Pulmonary artery endothelial cell (primary cell): ENCODE measurements at places on chromosomes 1 and 21. TPM values are rescaled to one million over a fixed set of nuclear protein-coding genes. Genes with fewer than 3 reads are reported as not detected.

The RIPK4 gene
- 0.04 TPM in 1 of 2 replicates, not detected in the other for total RNA-seq

The LAMB3 gene
- 7.1 and 14.5 TPM in 2 replicates for total RNA-seq

The CCT3 gene
- 627 and 951 TPM in 2 replicates for total RNA-seq

The C4BPA gene
- total RNA-seq, result not detected in 2 replicates

The FNBP1L gene
- 70.2 and 77.7 TPM in 2 replicates for total RNA-seq

The BCL2L15 gene
- total RNA-seq, result 0.11 and 0.26 TPM in 2 replicates

The EPHA2 gene
- total RNA-seq, result 103 and 130 TPM in 2 replicates

GRCh38 chr1:46547481-46548383 lies 3.7 kb downstream of the KNCN start:
- DNase-seq, result no peak

DNA sequence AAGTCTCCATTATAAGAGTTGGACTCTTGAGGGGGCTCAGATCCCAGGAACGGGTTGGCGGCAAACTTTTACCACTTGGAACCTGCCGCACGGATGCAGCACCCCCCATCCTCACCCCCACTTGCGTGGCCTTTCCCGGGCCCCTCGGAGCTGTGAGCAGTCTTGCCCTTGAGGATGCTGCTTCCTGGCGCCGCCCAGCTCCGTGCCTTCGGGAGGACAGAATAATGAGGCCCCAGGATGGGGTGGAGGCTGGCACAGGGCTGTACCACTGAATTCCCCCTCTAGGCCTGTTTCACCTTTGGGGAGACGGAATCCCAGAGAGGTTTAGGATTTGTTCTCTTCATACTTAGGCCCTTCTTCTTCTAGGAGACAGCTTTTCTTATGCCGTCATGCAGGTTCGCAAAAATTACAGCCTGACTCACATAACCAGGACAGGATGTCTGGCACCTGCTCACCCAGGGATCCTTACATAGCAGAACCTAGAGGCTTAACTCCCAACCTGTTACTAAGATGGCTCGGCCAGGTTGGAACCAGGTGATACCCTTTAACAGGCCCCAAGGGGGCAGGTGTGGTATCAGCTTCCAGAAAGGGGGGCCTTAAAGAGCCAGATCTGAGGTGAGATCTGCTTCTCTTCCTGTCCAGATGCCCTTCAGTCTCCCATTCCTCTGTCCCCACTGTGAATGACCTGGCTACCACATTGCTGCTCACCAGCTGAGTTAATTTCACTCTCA lies 1.5 kb downstream of the TRNP1 start:
- no peak for DNase-seq

DNA sequence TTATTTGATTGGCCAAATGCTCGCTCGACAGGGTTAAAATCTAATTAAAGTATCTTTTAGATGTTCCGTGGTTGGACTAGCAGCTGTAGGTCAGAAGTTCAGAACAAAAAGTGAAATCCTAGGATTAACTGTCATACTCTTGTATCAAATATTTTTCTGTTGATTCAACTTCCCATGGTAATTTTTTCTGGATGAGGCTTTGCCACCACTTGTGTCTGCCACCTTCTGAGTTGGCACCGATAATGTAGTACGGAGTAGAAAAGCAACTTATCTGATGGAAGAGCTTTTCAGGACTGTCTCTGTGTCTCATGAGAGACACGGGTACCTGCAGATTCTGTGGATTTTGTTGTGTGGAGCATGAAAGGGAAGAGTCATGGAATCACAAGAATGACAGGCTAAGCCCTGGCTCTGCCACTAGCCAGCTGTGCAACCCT lies 44.6 kb upstream of the CNN3 start:
- no peak for DNase-seq

DNA sequence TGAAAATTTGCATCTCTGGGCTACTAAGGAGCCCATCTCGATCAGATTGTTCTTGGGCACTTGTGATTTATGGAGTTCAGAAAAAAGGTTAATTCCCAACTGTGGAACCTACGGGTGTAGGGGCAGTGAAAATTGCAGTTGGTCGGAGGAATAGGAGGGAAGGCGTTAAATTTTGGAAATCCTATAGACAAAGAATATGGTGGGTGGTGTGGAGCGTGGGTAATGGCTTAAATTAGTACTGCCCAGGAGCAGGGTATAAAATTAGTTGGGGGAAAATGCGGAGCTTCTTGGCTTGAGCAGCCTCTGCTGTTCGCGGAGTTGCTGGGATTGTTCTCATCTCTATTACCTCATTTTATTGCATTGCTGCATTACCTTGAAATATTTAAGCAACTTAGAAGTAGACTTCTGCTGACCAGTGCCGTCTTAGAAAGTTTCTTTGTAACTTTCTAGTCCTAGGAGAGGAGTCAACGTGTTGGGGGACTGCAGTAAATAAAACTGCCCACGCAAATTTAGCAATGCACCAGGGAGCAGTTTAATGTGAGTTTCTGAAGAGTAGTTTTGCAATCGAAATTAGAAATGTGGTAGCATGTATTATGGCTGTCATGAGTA lies 514 bp downstream of the S1PR1 start:
- DNase-seq, result no peak

DNA sequence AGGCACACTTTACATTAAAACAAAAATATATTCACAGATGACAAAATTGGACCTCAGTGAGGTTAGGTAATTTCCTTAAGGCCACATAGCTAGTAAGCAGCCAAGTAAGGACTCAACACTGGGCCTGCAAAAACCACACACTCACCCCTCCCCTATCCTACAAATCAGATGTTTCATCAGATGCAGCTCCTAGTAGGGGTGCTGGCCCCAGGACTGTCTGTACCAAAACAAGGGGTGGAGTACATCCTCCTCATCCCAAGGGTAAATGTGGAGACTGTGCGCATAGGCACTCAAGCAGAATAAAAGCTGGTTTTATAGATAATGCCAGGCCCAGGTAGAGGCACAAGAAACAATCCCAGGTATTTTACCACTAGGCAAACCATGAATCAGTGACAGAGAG lies 25.7 kb downstream of the URB1 start:
- no peak for DNase-seq

- no peak for DNase-seq
Observed at GRCh38 chr1:87495147-87495546, 166.5 kb downstream of the LMO4 start.

DNA sequence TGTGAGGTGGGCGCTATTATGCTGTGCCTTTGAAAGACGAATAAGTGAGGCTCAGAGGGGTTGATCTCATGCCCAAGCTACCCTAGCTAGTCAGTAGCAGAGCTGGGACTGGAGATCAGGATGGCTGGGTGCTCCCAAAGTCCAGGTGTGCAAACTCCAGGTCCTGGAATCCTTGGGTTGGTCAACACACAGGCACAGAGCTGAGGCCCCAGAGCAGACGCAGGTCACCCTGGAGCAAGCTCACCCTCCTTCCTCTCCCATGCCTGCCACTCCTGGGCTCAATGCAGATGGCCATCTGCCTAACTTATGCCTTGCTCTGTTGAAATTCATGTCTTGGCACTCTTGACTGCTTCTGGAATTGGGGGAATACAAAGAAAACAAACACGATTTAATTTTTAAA lies 587.2 kb downstream of the PTPRU start:
- no peak for DNase-seq

DNA sequence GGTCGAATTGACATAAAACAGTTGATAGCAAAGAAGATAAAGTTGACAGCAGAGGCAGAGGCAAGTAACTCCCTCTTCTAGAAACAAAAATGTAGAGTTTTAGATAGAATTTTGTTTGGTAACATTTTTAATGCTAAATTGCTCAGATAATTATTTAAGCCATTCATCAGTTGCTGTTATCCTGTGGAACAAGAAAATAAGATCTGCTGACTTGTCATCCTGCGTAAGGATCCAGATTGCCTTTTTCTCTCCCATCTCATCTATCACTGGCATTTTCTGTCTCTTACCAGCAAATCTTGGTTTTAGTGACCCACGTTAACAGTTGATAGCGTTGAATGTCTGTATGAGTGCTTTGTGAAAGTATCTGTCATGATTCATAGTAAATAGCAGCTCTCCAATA lies 29.8 kb downstream of the SOAT1 start:
- DNase-seq, result no peak

GRCh38 chr21:33256019-33256418 lies 10.1 kb upstream of the IL10RB start:
- DNase-seq, result no peak

DNA sequence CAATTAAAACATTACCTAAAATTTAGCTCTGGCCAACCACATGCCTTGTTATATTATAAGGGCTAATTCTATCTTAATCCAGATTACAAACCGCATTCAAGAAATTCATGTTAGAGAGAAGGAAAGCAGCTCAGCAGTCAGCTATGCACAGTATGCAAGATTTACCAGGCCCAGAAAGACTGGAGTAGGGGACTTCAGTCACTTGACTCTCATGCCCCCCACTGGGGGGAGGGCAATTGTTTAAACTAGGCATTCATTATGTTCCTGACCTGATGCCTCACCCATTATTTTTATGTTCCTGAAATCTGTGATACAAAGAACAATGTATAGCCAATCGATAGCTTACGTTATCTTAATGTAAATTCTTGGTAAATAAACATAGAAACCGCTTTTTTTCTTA lies 96.9 kb downstream of the ZNF644 start:
- no peak for DNase-seq

DNA sequence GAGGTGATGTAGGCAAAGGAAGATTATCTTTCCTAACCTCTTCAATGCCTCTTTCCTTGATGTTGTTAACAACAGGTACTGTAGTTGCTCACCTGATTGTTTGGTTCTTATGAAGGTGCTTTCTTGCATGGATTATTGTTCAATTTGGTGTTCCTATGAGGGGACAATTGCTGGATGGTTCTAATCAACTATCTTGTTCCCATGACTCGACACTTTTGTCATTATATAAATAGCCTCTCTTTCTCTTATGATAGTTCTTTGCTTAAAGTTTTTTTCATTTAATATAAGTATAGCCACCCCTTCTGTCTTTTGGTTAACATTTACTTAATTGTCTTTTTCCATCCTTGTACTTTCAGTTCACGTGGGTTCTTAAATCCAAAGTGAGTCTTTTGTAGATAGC lies 35.5 kb downstream of the OR10R2 start:
- no peak for DNase-seq

- no peak for DNase-seq
Observed at GRCh38 chr1:112267929-112268328, 128.1 kb upstream of the CTTNBP2NL start.

- no peak for DNase-seq
Observed at GRCh38 chr1:236654957-236655356, 31.3 kb upstream of the ACTN2 start.

DNA sequence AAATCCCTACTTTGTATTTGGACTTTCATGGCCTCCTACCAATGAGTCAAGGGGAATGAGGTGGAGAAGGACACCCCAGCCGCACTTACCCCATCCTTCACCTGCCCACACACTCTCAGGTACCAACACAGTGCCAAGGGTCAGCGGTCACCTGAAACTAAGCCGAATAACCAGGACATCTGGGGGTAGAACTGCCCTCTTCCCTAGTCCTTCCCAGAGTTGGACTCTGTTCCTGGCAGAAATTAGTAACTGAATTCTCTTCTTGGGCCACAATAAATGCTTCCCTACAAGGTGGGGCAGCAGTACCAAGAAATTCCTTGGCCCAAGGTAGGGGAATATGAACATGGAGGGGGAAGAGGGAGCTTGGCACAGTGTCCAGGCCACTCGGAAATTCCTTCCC lies 7.3 kb downstream of the SLC45A3 start:
- no peak for DNase-seq

DNA sequence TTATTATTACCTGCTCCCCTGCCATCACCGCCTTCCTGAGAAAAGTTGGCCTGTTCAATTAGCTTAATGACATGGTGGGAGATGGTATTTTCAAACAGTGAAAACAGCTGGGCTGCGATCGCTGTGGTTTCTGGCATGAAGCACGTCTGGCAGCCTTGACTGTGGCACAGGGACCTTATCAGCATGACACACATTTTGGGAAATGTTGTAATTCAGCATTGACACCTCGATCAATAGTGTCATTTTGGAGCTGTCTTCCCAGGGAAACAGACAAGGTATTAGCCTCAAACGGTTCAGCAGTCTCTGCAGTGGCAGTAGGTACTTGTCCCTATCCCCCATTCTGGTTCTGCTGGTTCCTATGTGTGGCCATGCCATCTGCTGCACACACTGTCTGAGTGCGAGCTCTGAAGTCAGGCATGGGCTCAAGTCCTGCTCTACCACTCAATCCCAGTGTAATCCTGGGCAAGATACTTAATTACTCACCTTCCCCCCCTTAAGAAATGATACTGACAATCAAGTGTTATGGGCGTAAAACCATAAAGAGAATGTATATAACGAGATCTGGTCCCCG lies 154.5 kb upstream of the KCND3 start:
- DNase-seq, result no peak

GRCh38 chr1:239858057-239858456 lies 233.6 kb upstream of the FMN2 start:
- DNase-seq, result no peak

DNA sequence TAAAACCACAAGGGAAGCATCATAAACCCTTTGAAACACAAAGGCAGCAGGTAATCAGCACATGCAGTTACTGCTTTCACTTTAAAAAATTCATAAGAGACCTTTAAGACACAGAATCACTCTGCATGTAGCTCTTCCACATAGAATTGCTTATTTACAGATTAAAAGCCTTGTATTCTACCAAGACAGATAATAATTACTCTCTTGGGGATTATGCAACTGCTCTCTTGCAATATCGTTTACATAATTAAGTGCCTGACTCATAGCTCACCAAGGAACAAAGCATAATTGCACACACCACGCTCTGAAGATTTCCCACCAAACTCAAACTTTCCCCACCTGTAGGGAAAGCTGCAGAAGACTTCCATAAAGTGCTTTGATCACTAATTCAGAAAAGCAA lies 87.9 kb downstream of the VAV3 start:
- no peak for DNase-seq

DNA sequence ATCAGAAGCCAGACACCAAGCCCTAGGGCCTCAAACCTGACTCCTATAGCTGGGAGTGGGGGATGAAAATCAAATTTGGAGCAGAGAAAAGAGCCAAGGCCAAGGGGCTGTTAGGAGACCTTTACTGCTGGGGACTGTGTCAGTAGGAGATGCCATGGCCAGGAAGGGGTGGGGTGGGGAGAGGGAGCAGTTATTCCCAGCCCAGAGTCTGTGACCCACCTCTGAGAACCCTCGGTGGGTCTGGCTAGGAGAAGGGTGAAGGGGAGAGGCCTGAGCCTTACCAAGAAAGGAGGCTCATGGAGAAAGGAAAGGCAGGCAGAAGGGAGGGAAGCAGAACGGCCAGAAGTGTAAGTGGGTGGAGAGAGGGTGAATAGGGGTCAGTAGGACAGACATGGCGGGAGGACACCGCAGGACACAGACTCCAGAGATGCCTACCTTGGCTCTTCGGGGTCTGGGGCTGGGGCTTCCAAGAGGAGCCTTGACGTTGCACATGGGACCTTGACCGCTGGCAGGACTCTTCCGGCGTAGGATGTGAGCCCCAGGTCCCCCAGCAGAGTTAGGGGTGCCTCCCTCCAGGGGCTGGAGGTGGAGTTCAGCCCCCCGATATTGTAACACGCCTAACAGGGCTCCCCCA lies 1.2 kb downstream of the ADAMTS4 start:
- no peak for DNase-seq
